ENCODE measurements at places on chromosomes 6 and 20.

GRCh38 chr6:36822506-36823269, 16.6 kb downstream of the CPNE5 start:
- no peak for DNase-seq

DNA sequence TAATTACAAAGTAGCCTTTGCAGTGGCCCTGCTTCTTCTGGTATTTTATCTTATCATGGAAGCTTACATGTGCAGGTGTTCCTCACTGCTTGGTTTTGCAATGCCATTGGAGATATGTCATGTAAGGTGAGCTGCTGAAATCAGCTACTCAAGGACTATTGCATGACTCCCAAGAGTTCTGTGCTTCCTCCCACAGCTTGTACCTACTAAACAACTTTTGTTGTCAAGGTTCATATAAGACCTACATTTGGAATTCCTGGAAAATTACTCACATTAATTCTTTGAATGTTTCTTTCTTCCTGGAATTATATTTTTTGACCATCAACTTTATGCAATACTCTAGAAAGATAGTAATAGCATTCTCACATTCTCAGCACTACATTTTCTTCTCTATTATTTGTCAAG, 427.5 kb upstream of the HSF2 start:
- no peak for DNase-seq

GRCh38 chr6:154993710-154994109, 1.4 kb upstream of the TIAM2 start:
- DNase-seq: no peak

- DNase-seq: no peak
Measured at GRCh38 chr20:58352468-58352867, 36.6 kb upstream of the VAPB start.

- peak; percentile 74 for DNase-seq
Measured at GRCh38 chr6:27312146-27312949, at the start of gene POM121L2. TSS of gene POM121L2 (minus strand) at chr6:27312273. CDS start at chr6:27312170, 103 bp downstream.

DNA sequence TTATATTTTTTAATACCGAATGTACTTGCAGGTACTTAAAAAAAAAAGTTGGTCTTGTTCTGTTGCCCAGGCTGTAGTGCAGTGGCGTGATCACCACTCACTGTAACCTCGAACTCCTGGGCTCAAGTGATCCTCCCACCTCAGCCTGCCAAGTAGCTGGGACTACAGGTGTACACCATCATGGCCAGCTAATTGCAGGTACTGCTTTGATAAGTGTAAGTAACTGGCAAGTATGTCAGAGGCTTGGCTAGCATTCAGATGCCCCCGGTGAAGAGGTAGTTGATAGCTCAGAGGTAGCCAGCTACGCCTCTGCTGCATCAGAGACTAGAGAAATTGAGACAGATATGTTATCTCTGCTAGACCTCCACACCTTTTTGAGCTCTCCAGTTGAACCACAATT, 40.5 kb downstream of the BTBD9 start:
- DNase-seq: no peak

DNA sequence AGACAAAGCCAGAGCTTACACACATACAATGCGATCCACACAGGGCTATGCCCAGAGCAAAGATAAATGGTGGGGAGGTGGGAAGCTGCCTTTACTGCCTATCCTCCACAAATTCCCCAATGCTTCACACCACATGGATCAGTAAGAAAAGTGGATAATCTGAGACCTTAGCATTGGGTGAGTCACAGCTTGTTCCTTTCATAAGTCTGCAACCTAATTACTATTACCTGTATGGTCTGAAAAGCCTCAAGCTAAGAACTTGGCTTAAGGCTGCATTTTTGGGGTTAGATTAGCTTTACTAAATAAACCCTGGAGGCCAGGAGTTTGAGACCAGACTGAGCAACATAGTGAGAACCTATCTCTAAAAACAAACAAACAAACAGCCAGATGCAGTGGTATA, 66.0 kb upstream of the BTBD3 start:
- no peak for DNase-seq

DNA sequence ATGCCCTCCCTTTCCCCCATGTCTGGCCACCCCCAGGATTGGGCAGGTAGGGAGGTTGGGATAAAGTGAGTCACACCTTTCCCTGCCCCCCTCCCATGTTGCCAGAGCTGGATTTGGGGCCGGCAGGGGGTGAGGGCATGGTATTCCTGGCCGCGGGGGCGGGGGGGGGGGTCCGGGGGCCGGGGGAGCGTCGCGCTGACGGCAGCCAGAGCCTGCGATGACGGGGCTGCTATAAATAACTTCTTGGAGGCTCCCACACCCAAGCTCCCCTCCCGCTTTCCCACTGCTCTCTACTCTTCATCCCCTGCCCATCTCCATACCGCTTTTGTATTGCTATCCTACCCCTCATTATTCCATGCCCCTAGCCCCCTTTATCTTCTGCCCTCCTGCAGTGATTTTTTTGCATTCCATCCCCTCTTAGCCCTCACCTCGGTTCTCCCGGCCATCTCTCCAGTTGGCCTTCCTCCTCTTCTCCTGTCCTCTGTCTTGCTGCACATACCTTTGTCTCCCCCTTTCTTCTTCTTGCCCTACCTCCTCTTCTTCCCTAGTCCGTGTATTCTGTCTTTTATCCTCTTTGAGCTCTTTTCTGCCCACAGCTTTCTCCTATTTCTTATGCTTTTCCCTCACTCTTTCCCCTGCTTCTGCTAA, 13.8 kb downstream of the SYNGAP1 start:
- DNase-seq: no peak

GRCh38 chr20:62087227-62087626, 21.5 kb upstream of the TAF4 start:
- DNase-seq: no peak

DNA sequence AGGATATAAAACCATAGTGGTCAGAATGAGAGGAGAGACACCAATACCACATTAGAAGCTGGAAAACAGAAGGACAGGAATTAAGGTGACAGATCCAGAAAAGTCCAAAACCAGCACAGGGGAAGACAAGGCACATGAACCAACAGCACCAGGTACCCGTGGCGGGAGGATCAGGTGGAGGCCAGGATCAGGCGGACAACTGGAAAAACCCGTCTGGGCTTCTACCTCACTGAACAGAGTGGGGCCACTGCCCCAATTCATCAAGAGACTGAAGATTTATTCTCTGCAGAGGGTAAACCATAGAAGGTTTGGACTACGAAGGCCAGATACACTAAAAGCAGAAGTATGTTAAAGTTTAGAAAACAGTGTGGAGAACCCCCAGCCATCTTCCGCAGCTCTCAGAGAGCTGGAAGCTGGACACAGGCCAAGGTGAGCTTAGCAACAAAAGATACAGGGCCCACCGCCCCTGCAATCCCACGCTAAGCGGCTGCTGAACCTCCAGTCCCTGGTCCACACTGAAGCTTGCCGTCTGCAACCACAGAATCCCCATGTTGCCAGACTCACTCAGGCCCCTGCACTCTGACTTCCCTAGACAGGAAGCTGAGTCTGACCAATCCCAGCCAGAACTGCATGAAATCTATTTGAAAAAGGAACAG, 29.9 kb downstream of the ABHD12 start:
- no peak for DNase-seq

- DNase-seq: no peak
Measured at GRCh38 chr6:35237476-35237875, 22.1 kb upstream of the ZNF76 start.

GRCh38 chr6:3798055-3798919, 46.8 kb upstream of the PXDC1 start:
- no peak for DNase-seq

DNA sequence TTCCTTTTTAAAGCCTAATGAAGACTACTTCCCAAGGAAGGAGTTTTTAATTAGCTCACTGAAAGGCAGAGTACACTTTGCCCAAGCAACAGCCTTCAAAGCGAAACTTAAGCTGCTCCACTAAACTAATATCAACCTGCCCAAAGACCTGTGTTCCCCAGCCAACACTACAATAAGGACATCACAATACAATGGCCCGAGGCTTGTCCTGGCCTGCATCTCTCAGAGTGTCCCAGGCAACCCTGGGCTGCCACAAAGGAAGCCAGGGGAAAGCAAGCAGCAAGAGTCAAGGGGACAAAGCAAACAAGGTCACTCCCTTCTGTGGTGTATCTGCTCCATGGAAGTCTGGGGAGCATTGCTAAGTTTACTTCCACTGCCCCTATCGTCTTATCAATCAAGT, 52.3 kb downstream of the PIGU start:
- no peak for DNase-seq

GRCh38 chr6:123629258-123629941, 7.3 kb downstream of the TRDN start:
- no peak for DNase-seq

DNA sequence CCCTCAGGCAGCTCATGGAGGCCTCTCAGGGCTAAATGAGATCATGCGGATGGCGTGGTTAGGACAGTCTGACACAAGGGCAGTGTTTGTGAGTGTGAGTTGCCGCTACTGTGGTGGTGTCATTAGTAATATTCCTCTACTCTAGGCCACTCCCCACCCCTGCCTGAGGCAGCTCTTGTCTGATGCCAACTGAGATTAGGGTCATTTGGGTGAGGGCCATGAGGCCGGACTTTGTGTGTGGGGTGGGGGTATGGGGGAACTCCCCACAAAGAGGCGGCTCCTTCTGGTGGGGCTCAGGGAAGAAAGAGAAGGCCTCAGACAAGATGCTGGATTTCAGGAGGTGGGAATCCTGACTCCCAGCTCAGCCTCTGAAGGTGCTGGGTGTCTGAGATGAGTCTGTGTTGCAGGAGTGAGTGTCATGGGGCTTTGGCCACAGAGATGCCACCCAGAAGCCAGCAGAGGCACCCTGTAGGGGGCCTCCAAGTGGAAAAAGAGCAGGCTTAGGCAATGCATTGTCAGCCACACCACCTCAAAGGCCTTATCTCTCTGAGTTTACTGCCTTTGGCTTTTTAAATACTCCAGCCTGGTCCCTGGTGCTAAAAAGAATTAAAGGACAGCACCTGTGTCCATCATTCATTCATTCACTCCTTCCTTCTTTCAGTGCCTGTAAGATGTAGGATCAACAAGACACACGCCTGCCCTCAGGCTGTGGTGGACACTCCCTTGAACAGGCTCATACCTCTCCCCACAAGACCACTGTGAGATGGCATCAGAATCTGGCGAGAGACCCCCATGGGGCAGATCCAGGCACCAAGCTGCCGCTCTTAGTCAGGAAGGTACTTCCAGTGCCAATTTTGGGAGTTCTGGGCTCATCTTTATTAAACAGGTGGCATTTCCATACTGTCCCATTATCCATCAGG, 175.2 kb downstream of the MRPL14 start:
- DNase-seq: no peak

DNA sequence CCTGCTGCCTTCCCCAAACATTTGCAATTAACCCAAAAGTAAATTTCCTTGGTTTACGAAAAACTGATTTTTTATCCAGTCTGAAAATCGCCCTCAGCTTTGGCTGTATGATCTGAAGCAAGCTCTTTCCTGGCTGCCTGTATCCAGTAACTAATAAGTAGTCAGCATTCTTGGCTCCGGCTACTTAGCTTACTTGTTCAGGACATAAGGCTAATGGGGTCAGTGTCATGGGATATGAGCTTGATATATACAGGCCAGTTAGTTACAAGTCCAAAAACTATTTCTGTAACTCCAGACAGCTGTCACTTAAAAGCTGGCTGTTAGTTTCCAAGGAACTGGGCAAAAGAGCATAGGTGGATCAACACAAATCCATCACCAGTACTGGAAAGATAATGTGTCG, 56.2 kb downstream of the KHDC1L start:
- DNase-seq: no peak

Data from CD4-positive, alpha-beta T cell treated with Interleukin-10 for 1 hour (primary cell).